ENCODE measurements at places on chromosomes 2 and 18.
A peak's percentile ranks its signal among the peaks of the same experiment; 100 is the strongest.

DNA sequence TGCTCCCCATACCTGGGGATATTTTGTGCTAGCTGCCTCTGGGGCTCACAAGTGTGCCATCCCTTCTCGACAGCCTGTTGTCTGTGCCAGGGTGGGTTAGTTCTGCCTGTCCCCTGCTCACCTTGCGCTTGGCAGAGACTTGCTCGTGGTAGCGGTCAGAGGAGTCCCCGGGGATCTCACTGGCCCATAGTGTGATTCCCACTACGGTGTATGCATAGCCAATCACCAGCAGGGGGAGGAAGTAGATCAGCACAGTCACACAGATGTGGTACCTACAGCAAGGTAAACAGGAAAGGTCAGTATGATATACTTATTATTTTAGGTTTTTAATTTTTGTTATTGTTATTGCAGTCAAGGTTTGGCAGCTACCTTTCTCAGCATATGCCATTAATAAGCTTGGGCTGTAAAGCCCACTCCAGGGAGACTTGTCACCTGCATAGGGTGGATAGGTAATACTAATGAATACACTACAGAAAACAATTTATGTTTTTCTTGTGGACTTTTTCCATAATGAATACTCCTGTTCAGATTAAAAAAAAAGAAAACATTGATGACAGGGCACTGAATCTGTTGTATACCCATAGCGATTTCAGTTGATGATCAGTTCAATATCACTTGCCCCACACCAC, 95.2 kb downstream of the POLE4 start:
- DNase-seq: peak; percentile 20

- DNase-seq: peak; percentile 27
Measured at GRCh38 chr18:48866028-48866733, 84.6 kb downstream of the SMAD7 start.

DNA sequence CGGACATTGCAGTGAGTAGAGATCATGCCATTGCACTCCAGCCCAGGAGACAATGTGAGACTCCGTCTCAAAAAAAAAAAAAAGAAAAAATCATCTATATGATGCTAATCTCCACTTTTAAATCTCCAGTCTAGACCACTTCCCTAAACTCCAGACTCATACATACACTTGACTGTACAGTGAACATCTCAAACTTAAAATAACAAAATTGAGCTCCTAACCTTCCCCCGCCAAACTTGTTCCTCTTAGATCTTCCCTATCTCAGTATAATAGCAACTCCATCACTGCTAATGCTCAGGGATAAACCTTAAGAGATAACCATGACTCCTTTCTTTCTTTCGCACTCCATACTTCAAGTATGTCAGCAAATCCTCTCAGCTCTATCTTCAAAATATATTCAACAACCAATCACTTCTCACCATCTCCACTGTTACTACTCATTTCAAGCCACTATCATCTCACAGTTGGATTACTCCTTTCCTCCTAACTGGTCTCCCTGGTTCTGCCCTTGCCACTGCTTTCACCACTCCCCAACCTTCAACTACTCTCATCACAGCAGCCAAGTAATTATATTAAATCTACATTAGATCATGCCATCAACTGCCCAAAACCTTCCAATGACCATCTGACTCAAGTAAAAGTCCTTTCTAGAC, 12.0 kb downstream of the MEMO1 start:
- DNase-seq: no peak

DNA sequence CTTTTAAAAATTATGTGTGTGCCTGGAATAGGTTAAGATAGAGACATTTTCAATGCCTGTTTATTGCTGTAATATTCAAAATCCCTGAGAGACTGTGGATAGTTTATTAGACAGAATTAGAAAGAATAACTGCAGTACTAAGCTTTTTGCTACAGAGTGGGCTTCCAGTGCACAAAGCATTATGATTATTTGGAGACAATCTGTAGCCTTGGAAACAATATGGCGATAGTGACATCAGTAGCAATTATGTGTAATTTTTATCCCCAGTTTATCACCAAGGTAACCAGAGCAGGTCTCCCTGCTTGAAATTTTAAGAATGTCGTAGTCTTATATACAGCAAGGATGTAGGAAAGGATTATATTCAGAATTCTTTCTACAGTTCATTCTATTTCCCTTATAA, 100.0 kb downstream of the MYO3B start:
- DNase-seq: no peak

DNA sequence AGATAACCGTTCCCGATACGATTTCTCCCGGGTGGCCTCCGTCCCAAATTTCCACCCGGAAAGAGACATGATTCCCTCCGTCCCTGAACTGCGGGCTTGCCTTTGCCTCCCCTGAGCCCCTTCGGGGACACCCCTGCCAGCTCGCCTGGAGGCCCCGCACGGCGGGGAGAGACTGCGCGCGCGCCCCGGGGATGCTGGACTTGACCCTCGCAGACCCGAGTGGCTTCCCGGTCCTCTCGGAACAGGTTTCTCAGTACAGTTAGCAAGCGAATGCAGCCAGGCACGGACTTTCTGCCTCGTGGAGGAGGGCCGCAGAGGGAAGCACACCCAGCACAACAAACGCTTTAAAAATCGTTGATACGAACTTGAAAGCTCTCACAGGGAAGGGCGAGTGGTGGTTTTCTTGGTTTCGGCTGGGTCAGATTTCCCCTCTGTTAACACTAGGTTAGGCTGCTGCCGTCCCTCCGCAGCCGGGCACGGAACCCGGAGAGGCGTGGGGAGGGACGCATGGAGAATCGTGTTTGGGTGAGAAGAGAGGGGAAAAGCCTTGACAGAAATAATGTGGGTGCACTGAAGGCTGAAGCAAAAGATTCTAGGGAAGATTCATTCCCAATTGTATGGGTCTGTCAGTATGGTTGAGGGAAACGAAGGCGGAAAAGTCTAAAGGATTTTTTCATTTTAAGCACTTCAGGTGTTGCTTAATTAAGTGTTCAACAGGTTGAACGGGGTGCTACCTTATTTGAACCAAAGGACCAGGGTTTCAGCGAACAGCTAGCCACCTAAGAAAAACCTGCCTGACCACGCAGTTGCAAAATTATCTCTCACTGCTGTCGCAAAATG, 916 bp downstream of the TNFRSF11A start:
- DNase-seq: no peak

- DNase-seq: no peak
Measured at GRCh38 chr18:21703241-21703820, 1.2 kb downstream of the ABHD3 start.

GRCh38 chr2:109080109-109080508, 48.9 kb upstream of the SH3RF3 start:
- no peak for DNase-seq

DNA sequence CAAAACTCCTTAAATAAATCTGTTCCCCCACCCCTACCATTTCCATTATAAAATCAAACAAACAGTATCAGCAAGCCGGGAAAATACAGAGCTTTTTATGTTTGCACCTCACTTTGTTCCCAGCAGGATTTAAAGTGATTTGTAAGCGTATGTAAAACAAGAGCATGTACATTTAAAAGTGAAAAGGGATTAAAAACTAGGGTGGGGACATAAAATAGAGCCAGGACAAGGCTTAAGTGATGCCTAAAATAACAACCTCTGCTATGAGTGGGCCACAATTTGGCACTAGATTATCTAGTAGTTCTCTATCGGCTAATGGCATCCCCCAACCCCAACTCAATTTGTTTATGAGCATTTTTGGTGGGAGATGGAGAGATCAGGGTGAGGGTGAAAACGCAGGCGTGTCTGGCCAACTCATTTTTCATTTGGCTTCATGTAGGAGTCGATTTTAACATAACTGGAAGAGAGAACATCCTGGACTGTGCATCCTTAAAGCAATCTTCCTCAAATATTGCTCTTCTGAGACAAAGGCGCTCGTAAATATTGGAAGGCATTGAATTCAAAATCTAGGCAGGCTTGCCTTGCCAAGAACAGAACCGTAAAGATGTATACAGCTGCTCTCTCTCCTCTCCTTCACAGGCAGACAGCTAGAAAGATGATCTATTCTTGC, 34.5 kb upstream of the TSPYL6 start:
- no peak for DNase-seq

- no peak for DNase-seq
Measured at GRCh38 chr2:190323406-190323805, 3.8 kb upstream of the HIBCH start.

Data from NCI-H1417 treated with DMSO at 0.1 percent for 48 hours (cell line).